ENCODE measurements at places on chromosomes 1 and 21.

DNA sequence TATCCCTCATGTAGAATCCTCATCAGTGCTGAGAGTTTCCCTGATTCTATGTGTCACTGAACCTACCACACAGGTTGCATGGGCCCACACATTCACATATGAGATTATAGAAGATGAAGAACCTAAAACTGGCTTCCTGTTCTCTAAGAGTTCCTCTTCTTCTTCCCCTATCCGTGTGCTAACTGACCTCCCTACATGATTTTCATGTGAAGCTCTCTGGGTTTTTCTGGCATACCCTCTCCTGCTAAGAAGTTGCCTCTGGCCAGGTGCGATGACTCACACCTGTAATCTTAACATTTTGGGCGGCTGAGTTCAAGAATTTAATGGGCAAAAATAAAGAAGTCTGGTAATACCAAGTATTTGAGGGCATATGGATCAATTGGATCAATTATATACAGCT lies 5.5 kb upstream of the CD244 start:
- no peak for DNase-seq

DNA sequence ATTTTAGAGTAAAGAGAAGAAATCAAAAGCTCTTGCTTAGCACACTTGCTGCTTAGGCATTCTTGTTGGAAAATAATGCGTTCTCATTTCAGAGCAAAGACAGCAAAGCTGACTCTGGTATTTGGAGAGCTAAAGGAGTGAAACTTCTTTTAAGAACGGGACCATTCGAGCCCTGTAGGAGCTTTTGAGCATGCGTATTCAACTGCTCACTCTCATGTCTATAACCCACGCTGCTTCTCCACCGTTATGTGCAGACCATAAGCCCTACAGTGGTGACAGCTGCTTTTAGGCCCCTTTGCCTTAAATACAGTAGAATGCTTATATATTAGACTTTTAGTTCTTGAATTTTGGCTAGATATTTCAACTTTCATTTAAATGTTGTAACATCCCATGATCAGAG lies 214.2 kb upstream of the CACYBP start:
- no peak for DNase-seq

GRCh38 chr1:160653620-160654016 lies 6.8 kb upstream of the SLAMF1 start:
- no peak for DNase-seq

GRCh38 chr1:3435666-3436065 lies 18.8 kb upstream of the ARHGEF16 start:
- no peak for DNase-seq

DNA sequence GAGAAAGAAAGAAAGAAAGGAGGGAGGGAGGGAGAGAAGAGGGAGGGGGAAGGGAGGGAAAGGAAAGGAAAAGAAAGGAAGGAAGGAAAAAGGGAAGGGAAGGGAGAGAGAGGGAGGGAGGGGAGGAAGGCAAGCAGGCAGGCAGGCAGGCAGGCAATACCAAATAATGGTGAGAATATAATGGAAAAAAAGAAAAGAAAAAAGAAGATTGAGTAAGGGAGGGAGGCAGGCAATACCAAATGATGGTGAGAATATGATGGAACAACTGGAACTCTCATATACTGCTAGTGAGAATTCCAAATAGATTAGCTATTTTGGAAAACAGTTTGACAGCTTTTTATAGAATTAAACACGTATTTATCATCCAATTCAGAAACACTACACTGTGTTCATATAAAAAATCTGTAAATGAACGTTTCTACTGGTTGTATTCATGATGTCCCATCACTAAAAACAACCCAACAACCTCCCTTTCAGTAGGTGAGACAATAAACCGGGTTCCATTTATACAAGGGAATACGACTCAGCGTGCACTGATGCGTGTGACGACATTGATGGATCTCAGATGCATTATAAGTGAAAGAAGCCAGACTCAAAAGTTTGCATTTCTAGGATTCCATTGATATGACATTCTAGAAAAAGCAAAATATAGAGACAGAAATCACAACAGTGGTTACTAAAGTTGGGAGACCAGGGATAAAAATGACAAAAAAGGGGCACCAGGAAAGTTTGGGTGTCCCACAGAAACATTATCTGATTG lies 226.4 kb downstream of the DSCAM start:
- DNase-seq: no peak

DNA sequence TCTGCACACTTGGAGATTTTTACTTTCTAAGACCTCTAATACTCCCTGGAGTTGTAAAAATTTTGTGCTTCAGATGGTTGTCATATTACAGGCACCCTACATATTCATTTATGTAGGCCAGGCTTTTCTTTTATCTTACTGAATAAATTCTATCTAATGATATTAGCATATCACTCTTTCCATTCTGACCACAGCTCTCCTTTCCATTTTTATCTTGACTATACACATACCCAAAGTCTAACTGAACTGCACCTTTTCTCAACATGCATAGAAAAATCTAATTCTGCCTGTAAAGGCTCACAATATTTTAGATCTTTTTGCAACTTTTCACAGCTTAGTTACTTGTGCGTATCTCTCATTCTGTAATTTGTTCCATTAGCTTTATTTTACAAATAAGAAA lies 52.7 kb upstream of the TSHB start:
- DNase-seq: no peak

DNA sequence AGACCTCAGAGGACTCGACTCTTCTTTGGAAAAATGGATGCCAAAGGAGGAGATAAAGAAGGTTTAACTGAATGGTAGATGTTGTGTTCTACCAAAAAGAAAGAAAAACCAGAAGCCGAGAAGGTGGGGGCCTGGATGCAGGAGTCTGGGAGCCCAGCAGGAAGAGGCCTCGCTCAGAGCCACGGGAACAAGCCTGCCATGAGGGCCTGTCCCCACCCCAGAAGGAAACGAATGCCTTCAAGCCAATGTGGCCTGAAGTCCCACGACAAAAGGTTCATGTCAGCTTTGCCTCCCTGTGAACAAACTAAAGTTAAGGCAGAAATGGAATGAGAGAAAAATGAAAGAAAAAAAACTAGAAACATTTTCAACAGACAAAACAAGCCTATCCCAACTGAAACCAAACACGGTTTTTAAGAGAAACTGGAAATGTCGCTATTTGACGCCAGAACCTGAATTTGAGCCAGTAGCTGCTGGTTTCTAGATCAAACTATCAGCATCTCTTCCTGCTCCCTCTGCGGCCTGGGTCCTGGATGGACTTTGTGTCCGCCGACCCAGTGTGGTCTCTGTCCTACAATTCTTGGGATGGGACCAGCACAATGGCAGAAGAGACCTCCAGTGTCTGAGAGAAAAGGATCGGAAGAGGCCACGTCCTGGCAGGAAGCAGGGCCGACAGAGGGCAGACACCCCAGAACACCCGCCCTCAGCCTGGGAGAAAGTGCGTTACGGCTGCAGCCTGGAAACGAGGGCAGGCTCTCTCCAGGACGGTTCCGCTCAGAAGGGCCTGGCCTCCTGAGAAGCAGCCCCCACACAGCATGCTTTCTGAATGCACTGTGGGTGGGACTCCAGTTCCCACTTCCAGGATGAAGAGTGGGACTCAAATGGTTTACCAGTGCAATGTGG lies 35.2 kb downstream of the SLC45A1 start:
- no peak for DNase-seq

GRCh38 chr1:54229281-54229891 lies 29.4 kb downstream of the MRPL37 start:
- DNase-seq: no peak
